ENCODE measurements at places on chromosomes 3 and 15.
A peak's percentile ranks its signal among the peaks of the same experiment; 100 is the strongest.

GRCh38 chr3:159378396-159379194 is 576.7 kb downstream of the MFSD1 start:
- DNase-seq, result no peak

DNA sequence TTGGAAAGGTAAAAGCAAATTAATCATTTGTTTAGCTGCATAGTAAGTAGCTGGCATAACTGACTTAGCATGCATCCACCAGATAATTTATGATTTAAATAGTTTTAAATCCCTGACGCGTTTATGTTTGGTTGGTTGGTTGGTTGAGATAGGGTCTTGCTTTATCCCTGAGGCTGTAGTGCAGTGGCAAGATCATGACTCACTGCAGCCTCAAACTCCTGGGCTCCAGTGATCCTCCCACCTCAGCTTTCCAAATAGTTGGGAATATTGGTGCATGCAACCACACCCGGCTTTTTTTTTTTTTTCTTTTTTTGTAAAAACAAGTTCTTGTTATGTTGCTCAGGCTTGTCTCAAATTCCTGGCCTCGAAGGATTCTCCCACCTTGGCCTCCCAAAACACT is 263.4 kb downstream of the MCTP2 start:
- no peak for DNase-seq

DNA sequence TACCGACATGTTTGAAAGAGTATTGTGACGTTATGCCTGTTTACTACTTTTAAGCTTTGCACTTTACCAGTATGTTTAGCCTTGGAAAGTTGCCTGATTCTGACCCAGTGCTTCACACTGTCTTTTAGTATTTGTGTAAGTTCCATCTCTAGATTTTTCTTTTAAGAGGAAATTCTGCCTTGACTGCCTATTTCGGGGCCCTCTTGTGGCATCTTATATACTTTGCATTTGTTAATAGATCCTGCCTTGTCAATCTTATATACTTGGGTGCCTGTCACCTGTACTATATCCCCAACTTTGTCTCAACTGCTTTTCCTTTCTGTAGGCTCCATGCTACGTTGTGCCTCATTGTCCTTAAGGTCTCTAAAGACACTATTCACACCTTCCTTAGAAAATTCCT is 244.6 kb downstream of the STXBP5L start:
- no peak for DNase-seq

DNA sequence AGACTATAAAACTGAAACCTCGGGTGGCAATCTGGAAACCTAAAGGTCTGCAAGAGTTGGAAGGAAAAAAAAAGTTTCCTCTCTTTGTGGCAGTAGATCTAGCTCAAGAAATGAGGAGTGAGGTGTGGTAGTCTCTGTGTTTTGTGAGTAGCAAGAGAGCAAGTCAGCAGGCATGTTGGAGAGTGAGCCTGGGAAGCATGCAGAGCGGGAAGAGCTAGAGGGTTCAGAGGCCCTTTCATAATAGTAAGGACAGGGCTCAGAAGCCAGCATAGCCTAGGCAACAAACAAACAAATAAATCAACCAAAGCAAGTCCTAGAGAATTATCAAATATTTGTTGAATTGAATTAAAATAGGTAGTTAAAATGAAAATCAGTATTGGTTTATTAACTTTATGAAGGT is 189.7 kb upstream of the CBLB start:
- no peak for DNase-seq

DNA sequence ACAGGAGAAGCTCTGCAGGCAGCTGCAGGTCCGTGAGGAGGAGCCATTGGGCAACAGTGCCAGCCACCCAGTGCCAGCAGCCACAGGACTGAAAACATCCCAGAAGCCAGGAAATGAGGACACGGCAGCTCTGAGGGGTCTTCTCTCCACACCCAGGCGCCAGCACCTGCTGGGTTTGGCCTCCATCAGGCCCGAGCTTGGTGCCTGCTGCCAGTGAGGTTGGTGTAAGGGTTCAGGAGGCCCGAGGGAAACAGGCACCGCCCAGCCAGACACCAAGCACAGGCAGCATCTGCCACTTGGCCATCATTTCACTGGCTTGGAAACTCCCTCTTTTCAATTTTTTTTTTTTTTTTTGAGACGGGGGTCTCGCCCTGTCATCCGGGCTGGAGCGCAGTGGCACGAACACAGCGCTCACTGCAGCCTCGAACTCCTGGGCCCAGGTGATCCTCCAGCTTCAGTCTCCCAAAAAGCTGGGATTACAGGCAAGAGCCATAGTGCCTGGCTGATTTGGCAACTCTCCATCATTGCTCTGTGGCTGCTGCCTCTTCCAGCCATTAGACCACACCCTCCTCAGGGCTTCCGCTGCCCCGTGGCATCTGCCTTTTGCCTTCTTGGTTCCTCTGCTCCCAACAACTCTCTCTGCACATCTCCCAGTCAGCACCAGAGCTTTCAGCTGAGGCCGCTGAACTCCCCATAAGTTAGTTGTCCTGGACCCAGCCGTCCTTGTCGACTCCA is 1.5 kb upstream of the ITIH3 start:
- DNase-seq, result no peak

DNA sequence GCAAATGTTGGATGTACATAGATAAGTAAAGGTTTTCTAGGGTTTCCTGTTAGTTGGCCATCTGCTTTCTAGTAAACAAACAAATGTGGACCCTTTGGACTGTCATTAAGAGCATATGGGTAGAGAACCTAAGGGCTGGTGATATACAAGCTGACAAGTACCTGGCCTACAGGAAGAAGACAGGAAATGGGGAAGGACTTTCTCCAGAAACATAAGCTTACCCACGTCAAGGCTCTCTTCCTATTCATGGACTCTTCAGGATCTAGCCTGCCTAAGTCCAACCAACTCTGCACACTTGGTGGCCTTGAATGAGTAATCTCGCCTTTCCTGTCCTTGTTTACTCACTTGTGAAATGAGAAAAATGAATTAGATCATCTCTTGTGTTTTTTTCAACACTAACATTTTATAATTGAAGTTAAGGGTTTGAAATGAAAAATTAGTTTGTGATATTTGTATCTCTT is 22.2 kb upstream of the GOLIM4 start:
- no peak for DNase-seq

GRCh38 chr3:65811892-65812291 is 226.8 kb downstream of the MAGI1 start:
- DNase-seq, result no peak

DNA sequence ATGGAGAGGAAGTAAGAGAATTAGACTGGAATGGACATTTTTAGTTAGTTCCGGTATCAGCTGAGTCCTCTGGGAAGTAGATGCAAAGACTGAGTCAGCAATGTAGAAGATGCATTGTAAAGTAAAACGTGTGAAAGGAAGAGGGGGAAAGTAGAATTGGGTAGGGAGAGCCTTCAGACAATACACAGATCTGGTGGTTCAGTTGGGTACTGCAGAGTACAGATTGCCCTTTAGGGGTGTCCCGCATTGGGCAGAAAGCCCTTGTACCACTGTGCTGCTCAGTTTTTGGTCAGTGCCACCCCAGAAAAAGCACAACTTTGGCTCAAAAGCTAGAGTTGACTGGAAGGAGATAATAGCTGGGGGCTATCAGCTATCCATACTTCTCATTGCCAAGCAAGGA is 247.4 kb downstream of the KBTBD8 start:
- DNase-seq, result no peak

DNA sequence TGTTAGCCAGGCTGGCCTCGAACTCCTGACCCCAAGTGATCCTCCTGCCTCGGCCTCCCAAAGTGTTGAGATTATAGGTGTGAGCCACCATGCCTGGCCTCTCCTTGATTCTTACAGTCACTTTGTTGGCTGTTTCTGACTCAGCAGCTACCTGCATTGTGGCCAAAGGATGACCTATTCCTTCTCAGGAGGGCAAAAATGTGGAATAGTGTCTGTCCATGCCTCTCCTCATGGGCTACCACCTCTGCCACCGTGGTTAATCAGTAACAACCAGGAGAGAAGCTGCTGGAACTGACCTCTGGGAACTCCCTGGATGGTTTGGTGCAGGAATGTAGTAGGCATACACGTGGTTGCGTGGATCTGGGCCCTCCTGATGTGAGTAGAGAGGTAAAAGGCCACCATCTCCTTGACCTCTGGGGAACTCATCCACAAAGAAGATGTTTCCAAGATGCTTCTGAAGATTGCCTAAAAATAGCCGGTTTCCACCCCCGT is 63.3 kb downstream of the FLNB start:
- DNase-seq, result no peak

- peak; percentile 78 for DNase-seq
These were observed 664 bp downstream of the PARP3 start for GRCh38 chr3:51942603-51943450.

GRCh38 chr15:63474810-63475316 is 29.5 kb upstream of the USP3 start:
- peak; percentile 39 for DNase-seq

GRCh38 chr3:151387432-151387831 is 2.9 kb upstream of the P2RY12 start:
- no peak for DNase-seq

GRCh38 chr15:91447991-91448644 is 348.1 kb downstream of the SV2B start:
- DNase-seq, result no peak

DNA sequence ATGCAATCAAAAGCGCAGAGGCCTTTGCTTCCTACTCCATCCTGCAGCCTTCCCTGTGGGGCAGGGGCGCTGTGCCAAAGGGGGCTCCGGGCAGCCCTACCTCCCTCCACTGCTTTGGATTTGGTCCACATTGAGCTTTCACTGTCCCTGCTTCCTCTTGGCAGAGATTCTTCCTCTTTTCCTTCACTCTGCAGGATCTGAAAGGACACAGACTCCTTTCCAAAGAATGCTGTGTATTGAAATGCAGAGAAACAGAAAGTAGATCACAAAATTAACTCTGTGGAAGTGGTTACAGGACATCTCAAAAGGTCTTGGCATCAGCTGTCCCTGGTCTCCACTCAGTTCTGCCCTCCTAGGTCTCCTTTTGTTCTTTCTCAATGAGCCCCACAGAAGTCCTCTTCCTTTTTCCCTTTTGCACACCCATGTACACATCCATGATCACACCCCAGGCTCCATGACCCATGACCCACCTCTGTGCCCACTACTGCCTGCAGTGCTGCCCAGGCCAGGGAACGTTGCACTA is 64.1 kb downstream of the CCR1 start:
- DNase-seq, result no peak

GRCh38 chr15:61527836-61528580 is 298.9 kb upstream of the RORA start:
- DNase-seq, result no peak

DNA sequence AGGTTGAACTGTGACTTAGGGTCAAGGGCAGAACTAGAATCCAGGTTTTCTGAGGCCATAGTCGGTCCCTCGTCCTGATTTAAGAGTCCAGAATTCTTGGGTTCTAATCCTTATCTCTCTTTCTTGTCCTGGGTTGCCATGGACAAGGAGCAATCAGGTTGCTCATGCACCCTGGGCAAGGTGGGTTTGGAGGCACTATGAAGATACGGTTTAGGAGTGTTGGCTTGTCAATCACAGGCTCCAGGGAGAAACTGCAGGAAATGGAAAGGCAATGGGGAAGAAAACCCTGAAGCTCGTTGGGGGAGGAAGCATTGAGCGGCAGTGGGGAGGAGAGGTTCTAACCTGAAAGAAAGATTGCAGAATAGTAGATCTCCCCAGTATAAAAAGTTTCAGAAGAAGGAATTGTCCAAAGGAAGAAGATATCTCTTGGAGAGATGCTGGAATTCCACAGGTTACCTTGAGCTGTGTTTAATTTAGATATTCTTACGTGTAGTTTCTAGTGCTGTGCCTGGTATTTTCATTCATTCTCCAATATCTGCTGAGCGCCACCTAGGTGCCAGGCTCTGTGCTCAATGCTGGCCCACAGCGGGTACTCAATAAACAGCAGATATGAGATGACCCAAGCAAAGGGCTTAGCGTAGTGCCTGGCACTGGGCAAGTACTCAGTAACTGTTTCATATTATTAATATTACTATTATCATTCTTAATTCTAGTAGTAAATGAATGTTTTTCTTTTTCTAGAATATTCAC is 2.0 kb downstream of the ACAN start:
- DNase-seq, result no peak

DNA sequence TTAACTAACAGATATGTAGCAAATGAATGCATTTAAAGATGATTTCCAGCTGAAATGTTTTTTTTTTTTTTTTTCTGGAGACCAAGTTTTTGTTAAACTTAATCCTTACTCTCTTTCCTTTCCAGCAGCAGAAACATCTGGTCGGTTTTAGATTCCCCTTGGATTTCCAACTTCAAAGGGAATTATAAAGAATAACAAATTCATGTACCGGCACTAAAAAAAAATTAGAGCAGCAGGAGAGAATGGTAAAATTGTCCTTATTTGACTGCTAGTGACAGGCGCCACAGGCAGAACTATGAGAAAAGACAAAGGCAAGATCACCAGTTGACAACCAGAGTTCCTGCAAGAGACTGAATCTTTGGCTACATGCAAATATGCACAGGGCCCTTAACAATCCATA is 393.3 kb downstream of the TIGIT start:
- DNase-seq, result no peak

DNA sequence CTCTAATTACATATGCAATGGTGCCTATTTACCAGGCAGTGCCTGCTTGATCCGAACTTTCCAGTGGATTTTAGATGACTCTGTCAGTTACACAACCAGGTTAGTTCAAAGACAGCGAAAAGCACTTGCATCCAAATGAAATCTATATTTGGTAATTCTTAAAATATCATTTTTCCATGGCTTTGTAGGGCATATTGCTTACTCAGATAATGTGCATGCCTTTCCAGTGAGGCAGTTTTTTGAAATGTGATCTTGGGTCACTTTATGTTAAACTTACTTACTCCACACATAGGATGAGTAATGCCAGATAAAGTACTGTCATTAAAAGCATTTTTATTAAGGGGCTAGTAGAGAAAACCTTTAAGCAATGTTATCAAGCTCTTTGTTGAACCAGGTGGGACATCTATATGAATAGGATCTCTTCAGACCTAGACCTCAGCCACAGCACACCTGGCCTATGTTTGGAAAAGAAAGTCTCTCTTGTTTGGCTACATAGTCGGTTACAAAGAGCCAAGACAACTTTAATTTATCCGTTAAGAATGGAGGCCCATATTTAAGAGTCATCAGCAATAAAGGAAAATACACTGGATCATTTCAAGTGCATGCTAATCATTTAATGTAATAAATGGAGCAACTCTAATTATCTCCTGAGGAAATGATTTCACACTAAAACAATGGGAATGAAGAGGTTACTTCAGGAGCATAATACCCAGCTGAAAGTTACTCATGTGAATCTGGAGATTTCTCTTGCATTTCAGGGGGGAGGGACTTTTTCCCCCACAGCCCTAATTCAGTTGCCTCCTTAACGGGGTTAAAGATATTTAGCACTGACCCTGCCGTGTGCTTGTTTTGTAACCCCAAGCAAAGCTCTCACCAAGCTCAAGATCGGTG is 56.3 kb upstream of the TMCO5A start:
- no peak for DNase-seq

- no peak for DNase-seq
These were observed 87.7 kb downstream of the KCNAB1 start for GRCh38 chr3:156207802-156208685.
